ENCODE measurements at places on chromosomes 3 and 15. TPM values are rescaled to one million over a fixed set of nuclear protein-coding genes. Genes with fewer than 3 reads are reported as not detected.

Gene IQCH
- total RNA-seq, result 0.48 TPM

Gene ZPLD1
- total RNA-seq, result not detected

Gene SST
- total RNA-seq, result not detected

Gene PARP14
- total RNA-seq, result 19.1 TPM

- no peak for DNase-seq
- peaks cover 7% of the 10 kb centered on the region for H3K27me3 ChIP-seq
- H3K27ac ChIP-seq, result no peak overlapping the region
- H3K4me1 ChIP-seq, result no peaks in the 10 kb centered on the region
These were observed 208.4 kb upstream of the KBTBD8 start for GRCh38 chr3:66789580-66790237.

- peaks cover 13% of the 10 kb centered on the region for H3K4me1 ChIP-seq
- no peaks in the 10 kb centered on the region for H3K36me3 ChIP-seq
- H3K27ac ChIP-seq, result no peak overlapping the region
- no peak overlapping the region for H3K4me3 ChIP-seq
- H3K27me3 ChIP-seq, result no peaks in the 10 kb centered on the region
These were observed 4.9 kb upstream of the PCYT1A start for GRCh38 chr3:196292286-196292923.

GRCh38 chr3:192417559-192418055, 309.7 kb downstream of the FGF12 start:
- H3K4me3 ChIP-seq, result no peak overlapping the region
- no peak for DNase-seq
- H3K4me1 ChIP-seq, result no peaks in the 10 kb centered on the region
- no peaks in the 10 kb centered on the region for H3K27me3 ChIP-seq

GRCh38 chr15:82058026-82058425, 12.2 kb upstream of the MEX3B start:
- peaks cover 44% of the 10 kb centered on the region for H3K27me3 ChIP-seq
- no peak overlapping the region for H3K27ac ChIP-seq

DNA sequence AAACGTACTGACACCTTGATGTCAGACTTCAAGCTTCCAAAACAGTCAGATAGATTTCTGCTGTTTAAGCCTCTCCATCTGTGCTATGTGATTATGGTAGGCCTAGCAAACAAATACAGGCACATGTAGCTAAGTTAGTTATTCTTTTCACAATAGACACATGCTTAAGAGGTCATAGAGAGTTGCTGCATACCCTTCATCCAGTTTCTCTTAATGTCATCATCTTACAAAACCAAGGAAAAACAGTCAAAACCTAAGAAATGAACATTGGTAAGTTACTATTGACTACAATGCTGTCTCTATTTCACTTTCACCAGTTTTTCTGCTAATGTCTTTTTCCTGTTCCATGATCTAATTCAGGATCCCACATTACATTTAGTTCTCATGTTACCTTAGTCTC, 946.8 kb downstream of the TUSC7 start:
- no peaks in the 10 kb centered on the region for H3K4me1 ChIP-seq
- H3K27me3 ChIP-seq, result no peaks in the 10 kb centered on the region
- H3K27ac ChIP-seq, result no peak overlapping the region
- no peak for DNase-seq
- H3K4me3 ChIP-seq, result no peak overlapping the region
